ENCODE measurements at places on chromosomes 13 and 19.

DNA sequence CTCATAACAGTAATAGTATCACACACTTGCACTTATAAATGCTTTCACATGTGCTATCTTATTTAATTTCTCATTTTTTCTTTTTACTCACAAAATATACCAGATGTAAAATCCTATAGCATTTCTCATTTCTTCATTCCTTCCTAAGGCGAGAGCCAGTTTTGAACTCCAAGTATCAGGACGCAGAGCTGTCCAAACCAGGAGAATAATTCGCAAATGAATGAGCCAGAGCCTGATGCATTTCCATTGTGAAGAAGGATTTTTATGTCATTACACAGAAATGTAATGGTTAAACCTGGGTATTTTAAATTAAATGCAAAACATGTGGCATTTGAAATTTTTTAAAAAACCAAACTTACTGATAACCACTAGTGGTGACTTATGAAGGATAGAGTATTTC, 244.3 kb downstream of the RGCC start:
- no peak for DNase-seq

DNA sequence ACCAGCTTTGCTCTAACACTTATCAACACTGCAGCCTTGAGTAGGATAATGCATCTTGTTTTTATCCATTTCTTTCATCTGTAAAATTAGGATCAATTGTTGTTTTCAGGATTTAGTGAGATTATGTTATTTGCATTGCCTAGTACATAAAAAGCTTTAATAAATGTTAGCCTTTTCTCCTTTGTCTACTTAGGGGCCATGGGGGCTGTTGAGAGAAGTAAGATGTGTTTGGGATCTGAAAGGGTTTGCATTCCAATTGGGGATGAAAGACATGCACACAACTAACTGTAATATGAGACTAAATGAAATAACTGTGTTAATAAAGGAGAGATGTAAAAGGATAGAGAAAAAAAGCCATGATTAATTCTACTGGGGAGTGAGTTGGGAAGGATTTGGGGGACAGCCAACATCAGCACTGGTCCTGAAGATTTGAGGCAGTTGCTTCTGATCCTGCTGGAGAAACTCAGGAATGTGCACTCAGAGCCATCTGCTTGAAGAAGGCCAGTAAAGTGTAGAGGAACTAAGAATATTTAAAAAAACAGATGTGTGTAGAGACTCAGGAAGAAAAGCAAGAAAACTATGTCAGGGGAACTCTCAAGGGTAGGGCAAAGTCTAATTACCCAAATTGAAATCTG, 236.3 kb downstream of the OLFM4 start:
- no peak for DNase-seq

GRCh38 chr13:106291006-106291405, 244.5 kb downstream of the EFNB2 start:
- no peak for DNase-seq

GRCh38 chr19:49987159-49987698, 26.3 kb upstream of the SIGLEC11 start:
- DNase-seq: no peak

GRCh38 chr19:35556025-35556590, 7.3 kb downstream of the ATP4A start:
- no peak for DNase-seq

- no peak for DNase-seq
These were observed 1450.0 kb downstream of the UQCRFS1 start for GRCh38 chr19:27762933-27763332.

- no peak for DNase-seq
These were observed 7.2 kb downstream of the KRTDAP start for GRCh38 chr19:35483089-35483488.

All from NCI-H748 treated with DMSO at 0.1 percent for 48 hours (cell line).